ENCODE measurements at places on chromosomes 13 and 19.

DNA sequence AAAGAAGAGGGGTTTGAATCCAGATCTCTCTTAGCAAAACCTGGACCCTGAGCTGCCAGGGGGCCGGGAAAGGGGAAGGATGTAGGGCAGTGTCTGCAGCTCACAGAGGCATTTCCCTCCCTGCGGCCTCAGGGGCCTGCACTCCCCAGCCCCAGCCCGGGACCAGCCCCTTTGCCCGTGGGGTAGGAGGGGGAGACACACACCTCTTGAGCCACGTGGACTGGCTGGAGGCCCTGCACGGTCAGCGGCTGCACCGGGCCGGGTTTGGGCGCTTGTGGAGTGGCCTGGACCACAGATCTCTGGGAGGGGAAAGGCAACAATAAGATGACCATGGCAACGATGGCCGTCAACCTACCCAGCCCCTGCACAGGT, 26.9 kb downstream of the RFX1 start:
- DNase-seq = no peak

GRCh38 chr13:113445791-113446487, 7.3 kb downstream of the ADPRHL1 start:
- DNase-seq = no peak

GRCh38 chr13:20301403-20302071, 69.4 kb upstream of the GJB6 start:
- no peak for DNase-seq

DNA sequence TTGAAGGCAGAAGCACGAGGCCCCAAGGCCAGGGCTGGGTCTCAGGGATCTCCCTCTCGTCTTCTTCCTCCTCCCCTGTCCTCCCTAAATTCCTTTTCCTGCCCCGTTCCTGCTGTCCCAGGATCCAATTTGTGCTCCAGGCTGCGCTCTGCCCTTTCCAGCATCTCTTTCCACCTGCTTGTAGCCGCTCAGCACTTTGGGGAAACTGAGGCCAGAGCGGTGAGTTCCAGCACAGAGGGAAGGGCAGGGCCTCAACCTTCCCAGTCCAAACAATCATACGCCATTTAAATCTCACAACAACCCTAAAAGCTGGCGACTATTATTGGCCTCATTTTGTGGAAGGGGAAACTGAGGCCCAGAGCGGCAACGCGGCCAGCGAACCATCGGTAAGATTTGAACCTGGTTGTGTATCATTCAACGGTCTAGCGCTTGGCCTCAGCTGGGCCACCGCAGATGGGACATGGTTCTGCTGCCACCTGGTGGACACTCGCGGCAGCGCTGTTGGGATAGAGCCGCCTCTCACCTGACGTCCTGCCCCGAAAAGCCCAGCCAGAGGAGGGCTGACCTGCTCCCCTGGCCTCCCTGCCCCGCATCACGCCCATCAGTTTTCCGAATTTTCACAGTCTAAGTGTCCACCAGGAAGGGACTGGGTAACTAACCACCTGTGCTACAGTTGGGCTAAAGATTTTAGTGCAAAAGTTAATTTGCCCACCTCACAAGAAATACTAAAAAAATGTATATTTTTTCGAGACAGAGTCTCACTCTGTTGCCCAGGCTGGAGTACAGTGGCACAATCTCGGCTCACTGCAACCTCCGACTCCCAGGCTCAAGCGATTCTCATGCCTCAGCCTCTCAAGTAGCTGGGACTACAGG, 4.2 kb upstream of the RPL18A start:
- peak; percentile 95 for DNase-seq

DNA sequence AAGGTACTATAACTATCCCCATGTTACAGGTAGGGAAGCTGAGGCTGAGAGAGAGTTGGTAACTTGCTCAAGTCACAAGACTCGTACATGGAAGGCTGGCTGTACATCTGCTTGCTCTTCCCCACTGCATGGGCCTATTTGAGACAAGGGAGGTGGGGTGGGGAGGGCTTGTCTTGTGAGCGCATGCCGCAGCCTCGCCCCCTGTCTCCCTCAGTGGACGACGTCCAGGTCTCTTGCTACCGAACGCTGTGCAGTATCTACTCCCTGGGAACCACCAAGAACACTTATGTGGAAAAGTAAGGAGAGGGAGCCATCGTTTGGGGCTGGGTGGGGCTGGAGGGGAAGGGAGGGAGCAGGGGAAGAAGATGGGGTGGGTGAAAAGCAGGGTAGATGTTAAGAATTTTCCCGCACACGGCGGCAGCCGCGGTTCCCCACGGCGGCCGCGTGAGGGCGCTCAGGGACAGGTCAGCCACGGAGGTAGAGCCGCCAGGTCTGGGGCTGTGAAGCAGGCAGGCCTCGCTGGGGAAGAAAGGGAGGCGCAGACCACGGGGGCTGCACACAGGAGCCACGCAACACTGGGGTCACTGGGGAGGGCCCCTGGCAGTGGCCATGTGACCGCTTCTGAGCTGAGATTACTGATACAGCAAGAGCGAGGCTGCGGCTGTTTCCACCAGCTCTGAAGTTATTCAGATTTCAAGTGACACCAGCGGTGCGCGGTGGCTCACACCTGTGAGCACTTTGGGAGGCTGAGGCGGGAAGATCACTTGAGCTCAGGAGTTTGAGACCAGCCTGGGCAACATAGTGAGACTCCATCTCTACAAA, 81.5 kb downstream of the RYR1 start:
- DNase-seq = peak; percentile 72

DNA sequence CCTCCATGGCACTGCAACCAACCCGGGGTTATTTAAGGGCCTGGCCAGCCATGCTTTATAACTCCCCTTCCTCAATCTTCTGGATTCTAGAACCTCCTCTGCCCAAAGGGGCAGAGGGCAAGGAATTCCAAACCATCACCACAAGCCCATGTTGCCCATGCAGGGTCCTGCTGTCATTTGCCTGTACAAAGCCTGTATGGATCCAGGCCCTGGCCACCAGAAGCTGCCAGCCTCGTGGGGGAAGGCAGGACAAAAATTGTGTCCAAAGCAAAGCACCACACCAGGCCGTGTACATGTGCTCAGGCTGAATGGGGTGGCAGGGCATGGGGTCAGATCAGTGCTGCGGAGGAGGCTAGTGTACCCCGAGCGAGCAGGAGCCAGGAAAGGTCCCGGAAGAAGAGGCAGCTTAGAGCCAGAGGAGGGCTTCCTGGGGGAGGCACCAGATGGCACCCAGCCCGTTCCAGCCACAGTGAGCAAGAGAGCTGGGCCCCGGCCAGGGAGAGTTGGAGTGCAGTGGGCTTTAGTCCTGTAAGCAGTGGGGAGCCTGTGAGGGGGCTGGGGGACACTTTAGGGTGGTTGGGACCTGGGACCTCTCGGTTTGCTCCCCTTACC, 35.8 kb downstream of the CAPN12 start:
- no peak for DNase-seq

DNA sequence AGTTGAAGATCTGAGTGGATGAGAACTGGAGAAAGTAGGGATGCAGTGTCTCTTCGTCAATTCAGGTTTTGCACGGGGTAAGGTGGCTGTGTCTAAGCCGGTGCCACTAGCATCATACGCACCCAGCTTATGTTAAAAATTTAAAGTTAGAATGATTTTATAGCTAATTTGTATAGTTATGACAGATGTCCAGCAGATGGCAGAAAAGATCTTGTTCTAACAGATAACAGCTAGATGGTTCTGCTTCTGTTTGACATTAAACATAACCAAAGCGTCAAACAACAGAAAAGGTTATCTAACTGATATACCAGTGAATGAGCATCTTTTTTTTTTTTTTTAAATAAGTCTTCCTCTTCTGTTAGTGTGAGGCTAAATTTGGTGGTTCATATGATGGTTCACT, 18.8 kb upstream of the EDDM13 start:
- DNase-seq = no peak

DNA sequence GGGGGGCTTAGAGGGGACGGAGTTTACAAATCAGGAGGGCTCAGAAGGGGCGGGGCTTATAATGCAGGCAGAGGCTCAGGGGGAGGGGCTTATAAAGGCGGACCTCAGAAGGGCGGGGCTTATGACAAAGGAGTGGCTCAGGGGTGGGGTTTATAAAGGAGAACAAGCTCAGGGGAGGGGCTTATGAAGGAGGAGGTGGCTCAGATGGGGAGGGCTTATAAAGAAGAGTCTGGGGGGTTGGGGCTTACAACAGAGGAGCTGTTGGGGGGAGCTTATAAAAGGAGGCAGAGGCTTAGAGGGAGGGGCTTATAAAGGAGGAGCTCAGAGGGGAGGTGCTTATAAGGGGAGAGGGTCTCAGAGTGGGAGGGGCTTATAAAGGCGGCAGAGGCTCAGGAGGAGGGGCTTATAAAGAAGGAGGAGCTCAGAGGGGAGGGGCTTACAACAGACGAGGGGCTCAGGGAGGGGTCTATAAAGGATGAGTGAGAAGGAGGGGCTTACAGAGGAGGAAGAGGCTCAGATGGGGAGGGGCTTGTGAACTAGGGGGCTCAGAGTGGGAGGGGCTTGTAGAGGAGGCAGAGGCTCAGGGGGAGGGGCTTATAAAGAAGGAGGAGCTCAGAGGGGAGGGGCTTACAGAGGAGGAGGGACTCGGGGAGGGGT, 1.0 kb downstream of the SMIM24 start:
- no peak for DNase-seq

DNA sequence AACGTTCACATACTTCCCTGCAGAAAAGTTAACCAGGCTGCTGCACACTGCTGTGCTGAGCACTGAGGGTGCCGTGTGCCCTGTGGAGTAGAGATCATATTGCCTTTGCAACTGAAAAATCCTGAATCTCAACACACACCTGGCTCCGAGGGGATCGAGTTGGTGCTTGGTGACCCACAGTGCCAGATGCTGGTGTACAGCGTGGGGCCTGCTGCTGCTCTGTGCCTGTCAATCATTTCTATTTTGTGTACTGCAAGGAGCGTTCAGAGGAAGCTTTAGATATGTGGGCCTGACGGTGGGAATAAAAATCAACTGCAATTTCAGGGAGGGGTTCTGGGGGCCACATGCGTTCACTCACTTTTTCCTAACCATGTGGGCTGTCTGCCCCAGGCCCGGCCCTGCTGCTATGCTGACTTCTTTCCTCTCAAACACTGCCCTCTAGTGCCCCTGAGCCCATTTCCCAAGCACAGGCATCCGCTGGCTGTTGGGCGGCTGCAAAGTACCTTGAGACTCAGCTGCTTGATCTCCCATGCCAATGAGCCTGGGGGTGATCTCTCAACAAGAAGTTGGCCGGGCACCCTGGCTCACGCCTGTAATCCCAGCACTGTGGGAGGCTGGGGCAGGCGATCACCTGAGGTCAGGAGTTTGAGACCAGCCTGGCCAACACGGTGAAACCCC, 9.7 kb upstream of the LENG8 start:
- no peak for DNase-seq

DNA sequence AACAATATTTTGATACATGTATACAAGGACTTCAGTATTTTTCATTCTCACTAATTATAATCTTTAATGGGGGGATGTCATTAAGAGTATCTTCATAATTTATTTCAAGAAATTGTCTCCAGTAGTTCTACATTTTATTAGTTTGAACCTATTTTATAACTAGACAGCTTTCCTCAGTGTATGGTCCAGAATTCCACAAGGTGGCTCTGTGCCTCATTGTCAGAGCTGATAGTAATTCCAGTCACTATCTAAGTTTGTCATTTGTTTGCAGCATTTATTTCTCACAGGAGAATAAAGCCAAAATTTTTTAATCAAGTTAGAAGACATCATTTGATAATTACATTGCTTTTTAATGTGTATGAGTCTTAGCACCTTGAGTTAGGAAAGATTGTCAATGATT, 1633.0 kb upstream of the PCDH20 start:
- no peak for DNase-seq

All from stimulated activated CD4-positive, alpha-beta T cell treated with anti-CD3 and anti-CD28 coated beads, Interleukin-1b, Interleukin-23, amount 100 ng/mL, for 24 hours (primary cell).